Neural progenitor cell (in vitro differentiated cells): ENCODE measurements at places on chromosomes 4 and X. TPM values are rescaled to one million over a fixed set of nuclear protein-coding genes. Genes with fewer than 3 reads are reported as not detected.

DNA sequence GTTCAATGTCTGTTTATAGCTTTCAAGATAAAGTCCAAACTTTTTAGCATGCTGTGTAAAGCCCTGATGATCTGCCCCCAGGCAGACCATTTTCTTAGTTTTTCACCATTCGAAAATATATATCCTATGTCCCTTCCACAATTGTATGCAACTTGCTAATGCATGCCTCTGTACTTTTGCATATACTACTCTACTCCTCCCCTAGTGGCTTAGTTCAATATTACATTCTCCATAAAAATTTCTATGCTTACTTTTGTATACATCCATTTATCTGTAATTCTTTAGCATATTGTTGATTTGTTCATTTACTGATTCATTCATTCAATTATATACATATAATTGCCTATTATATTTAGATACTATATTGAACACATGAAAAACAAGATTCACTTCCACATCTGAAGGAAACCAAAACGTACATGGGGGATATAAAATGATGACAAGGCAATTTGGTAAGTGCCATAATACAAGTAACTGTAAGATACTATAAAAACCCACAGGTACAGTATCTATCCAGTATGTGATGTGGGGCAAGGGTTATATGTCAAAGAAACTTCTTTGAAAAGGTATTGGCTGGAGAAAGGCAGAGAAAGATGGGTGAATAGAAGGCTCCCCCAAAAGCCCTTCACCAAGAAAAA is 902.5 kb downstream of the FAM133A start:
- no peak for DNase-seq
- H3K36me3 ChIP-seq = no peaks in the 10 kb centered on the region
- no peaks in the 10 kb centered on the region for H3K4me1 ChIP-seq
- H3K27ac ChIP-seq = no peak overlapping the region
- H3K4me3 ChIP-seq = no peak overlapping the region

DNA sequence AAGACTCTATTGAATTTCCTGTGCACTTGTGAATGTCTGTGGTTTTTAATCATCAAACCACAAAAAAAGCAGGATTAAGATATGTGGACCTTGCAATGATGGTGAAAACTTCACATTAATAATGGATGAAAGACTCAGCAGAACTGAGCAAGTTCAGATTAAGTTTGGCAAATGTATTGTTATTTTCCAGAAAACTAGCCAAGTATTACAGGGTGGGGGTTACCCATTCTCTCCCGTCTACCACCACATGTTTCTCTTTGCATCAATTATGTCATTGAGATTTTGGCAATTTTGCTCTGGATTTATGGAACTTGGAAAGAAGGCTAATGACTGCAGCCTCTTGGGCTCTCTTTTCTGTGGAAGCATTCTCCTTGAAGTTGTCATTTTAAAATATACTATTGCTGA is 577.1 kb downstream of the ANKRD50 start:
- H3K36me3 ChIP-seq = no peaks in the 10 kb centered on the region
- no peaks in the 10 kb centered on the region for H3K27me3 ChIP-seq
- no peak overlapping the region for H3K4me3 ChIP-seq
- no peaks in the 10 kb centered on the region for H3K4me1 ChIP-seq
- no peak for DNase-seq
- no peak overlapping the region for H3K27ac ChIP-seq

Gene RHOXF2
- not detected in 2 replicates for total RNA-seq

Gene CASP3
- 46.1 and 69.8 TPM in 2 replicates for total RNA-seq

Gene SLC34A2
- 0.12 TPM in 1 of 2 replicates, not detected in the other for total RNA-seq

DNA sequence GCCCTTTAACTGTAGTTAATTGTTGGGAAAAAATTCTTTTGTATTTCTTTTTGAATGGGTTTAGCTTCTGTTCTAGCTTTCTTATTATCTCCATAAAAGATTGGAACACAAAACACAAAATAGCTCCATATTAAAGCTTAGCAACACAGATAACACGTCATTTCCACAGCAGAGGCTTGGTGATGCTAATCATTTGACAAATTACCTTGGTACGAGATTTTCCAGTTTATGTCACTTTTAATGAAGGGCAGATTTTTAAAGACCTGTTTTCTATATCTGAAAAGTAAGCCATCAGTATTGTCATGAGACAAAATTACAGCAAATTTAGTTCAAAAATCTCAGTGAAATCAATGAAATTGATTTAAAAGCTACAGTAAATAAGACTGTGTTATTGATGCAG is 27.4 kb downstream of the FAM149A start:
- H3K27ac ChIP-seq = no peak overlapping the region
- H3K4me1 ChIP-seq = peaks cover 28% of the 10 kb centered on the region
- H3K36me3 ChIP-seq = no peaks in the 10 kb centered on the region
- no peak overlapping the region for H3K4me3 ChIP-seq

- H3K4me3 ChIP-seq = no peak overlapping the region
- no peak overlapping the region for H3K27ac ChIP-seq
- peaks cover 25% of the 10 kb centered on the region for H3K4me1 ChIP-seq
- DNase-seq = no peak
- no peaks in the 10 kb centered on the region for H3K27me3 ChIP-seq
- H3K36me3 ChIP-seq = no peaks in the 10 kb centered on the region
Observed at GRCh38 chr4:40669504-40669903, 39.8 kb upstream of the RBM47 start.

DNA sequence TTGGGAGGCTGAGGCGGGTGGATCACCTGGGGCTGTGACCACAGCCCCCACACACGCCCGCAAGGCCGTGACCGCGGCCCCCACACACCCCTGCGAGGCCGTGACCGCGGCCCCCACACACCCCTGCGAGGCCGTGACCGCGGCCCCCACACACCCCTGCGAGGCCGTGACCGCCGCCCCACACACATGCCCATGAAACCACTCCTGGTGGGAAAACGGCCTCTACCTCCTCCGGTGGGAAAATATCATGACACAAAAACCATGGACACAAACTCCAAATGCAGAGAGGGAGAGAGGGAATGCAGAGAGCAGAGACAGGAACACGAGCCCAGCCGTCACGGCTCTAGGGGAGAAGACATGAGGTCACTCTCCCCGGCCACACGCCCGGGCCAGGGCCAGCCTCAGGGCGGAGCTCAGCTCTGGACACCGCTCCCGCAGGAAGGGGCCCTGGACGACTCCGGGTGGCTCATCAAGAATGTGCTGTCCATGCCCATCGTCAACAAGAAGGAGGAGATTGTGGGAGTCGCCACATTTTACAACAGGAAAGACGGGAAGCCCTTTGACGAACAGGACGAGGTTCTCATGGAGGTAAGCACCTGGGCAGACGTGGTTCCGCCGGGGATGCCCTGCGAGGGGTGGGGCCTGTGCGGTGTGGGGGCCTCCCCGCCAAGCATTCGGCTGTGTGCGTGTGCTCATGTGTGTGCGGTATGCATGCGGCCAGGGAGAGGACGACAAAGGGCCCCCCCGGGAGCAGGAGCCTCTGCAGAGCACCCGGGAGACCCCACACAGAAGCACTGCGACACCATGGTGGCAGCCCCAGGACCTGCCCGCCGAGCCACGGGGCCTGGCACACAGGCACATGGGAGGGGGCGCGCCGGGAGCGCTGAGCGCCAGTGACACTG is 17.4 kb downstream of the ATP5ME start:
- no peaks in the 10 kb centered on the region for H3K36me3 ChIP-seq
- H3K27me3 ChIP-seq = no peaks in the 10 kb centered on the region
- H3K4me3 ChIP-seq = no peak overlapping the region
- peak; percentile 2 for DNase-seq
- H3K4me1 ChIP-seq = no peaks in the 10 kb centered on the region

Gene TMPRSS11B
- total RNA-seq = not detected in 2 replicates

Gene SHROOM3
- total RNA-seq = 36.6 and 52.7 TPM in 2 replicates

Gene SHROOM2
- total RNA-seq = 9.1 and 11.8 TPM in 2 replicates

Gene P2RY4
- 0.28 TPM in 1 of 2 replicates, not detected in the other for total RNA-seq

Gene HSFX1
- 0.06 and 0.59 TPM in 2 replicates for total RNA-seq

DNA sequence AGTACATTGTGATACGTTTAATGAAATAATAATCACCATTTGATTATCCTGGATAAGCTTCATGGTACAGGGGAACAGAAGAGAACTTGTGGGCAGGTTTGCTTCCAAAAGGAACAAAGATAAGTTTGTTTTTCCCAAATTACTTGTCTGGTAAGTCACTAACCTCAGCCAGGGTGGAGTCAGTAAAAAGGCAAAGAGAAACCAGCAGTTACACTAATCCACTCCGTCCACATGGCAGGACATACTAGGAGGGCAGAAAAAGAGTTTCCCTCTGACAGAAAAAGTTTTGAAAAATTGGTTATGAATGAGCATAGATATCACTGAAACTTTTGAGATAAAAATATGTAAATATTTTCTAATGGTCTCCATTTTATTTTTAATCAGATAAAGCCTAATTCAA is 285.9 kb downstream of the IL15 start:
- H3K27ac ChIP-seq = no peak overlapping the region
- no peaks in the 10 kb centered on the region for H3K36me3 ChIP-seq
- H3K4me1 ChIP-seq = no peaks in the 10 kb centered on the region
- no peak for DNase-seq
- no peak overlapping the region for H3K4me3 ChIP-seq
- H3K27me3 ChIP-seq = no peaks in the 10 kb centered on the region

GRCh38 chr4:72109959-72110497 is 78.2 kb downstream of the NPFFR2 start:
- H3K4me1 ChIP-seq = no peaks in the 10 kb centered on the region
- H3K27me3 ChIP-seq = no peaks in the 10 kb centered on the region
- H3K4me3 ChIP-seq = no peak overlapping the region
- no peak for DNase-seq
- H3K27ac ChIP-seq = no peak overlapping the region
- no peaks in the 10 kb centered on the region for H3K36me3 ChIP-seq

Gene BEX3
- 344 and 392 TPM in 2 replicates for total RNA-seq

DNA sequence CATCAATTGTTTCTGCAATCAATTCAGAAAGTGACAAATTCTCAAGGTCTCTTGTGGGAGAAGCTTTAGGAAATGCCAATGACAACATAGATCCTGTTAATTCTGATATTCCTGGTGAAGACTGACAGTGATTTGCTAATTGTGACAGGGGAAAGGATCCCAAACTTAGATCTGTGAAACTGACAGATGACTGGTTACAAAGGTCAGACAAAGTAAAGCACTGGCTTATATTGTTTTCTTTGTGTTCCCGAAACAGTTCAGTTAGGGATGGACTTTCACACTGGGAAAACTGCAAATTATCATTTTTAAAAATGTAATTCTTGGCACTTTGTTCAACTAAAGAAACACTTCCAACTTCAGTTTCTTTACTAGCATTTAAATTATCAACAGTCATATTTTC is 30.1 kb downstream of the NAT8L start:
- no peak overlapping the region for H3K4me3 ChIP-seq
- no peak for DNase-seq
- H3K27me3 ChIP-seq = peaks cover 12% of the 10 kb centered on the region
- no peak overlapping the region for H3K27ac ChIP-seq
- peaks cover 4% of the 10 kb centered on the region for H3K4me1 ChIP-seq

DNA sequence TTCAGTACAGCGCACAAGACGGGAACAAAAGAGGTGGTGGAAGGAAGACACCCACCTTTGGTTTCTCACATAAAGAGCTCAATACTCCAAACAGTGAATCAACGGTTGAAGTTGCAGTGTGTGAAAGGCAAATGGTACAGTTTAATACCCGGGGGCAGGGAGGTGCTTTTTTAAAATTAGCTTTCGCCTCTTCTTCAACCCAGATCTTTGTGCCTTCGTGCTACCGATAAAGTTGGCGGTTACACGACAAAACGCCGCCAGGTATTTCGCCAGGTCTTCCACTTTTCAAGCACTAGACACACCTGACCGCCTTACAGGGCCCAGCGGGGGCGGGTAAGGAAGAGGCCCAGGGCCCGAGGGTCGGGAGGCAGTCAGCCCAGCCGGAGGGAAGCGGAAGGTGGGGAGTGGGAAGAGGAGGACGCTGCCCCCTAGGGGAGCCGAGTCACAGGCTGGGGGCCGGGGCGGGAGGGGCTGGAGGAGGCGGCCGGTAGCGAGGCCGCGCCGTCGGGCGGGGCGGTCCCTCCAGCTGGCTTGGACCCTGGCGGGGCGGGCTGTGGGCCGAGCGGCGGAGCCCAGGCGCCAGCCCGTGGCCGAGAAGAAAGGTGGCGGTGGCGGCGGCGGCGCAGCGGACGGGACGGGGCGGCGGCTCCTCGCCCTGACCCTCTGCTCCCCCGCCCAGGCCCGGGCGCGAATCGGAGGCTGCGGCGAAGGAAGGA is 16.0 kb downstream of the UTP3 start:
- no peaks in the 10 kb centered on the region for H3K36me3 ChIP-seq
- peaks cover 21% of the 10 kb centered on the region for H3K4me1 ChIP-seq
- no peaks in the 10 kb centered on the region for H3K27me3 ChIP-seq
- H3K4me3 ChIP-seq = peak overlapping the region; percentile 82
- peak overlapping the region; percentile 91 for H3K27ac ChIP-seq

- no peak for DNase-seq
- no peaks in the 10 kb centered on the region for H3K4me1 ChIP-seq
- H3K4me3 ChIP-seq = no peak overlapping the region
- no peaks in the 10 kb centered on the region for H3K27me3 ChIP-seq
- no peaks in the 10 kb centered on the region for H3K36me3 ChIP-seq
Observed at GRCh38 chr4:94827481-94828110, 69.8 kb downstream of the BMPR1B start.

GRCh38 chr4:168928875-168929274 is 81.2 kb downstream of the CBR4 start:
- H3K27ac ChIP-seq = peak overlapping the region; percentile 69
- H3K4me1 ChIP-seq = peaks cover 7% of the 10 kb centered on the region
- H3K36me3 ChIP-seq = peaks cover 42% of the 10 kb centered on the region
- H3K27me3 ChIP-seq = no peaks in the 10 kb centered on the region
- no peak overlapping the region for H3K4me3 ChIP-seq

DNA sequence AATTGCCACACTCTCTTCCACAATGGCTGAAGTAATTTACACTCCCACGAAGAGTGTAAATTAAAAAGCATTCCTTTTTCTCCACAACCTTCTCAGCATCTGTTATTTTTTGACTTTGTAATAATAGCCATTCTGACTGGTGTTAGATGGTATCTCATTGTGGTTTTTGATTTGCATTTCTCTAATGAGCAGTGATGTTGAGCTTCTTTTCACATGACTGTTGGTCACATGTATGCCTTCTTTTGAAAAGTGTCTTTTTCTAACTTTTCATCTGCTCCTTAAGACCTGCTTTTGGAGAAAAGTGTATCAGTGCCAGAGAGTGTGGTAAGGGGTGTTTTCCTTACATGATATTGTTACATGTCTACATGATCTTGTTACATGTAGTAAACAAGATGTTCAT is 25.7 kb downstream of the GUCY1A1 start:
- H3K4me1 ChIP-seq = no peaks in the 10 kb centered on the region
- H3K4me3 ChIP-seq = no peak overlapping the region
- H3K27me3 ChIP-seq = no peaks in the 10 kb centered on the region
- no peaks in the 10 kb centered on the region for H3K36me3 ChIP-seq

Gene DDIT4L
- 26.9 and 45.9 TPM in 2 replicates for total RNA-seq

- H3K36me3 ChIP-seq = no peaks in the 10 kb centered on the region
- DNase-seq = no peak
- no peaks in the 10 kb centered on the region for H3K27me3 ChIP-seq
- H3K4me1 ChIP-seq = no peaks in the 10 kb centered on the region
- no peak overlapping the region for H3K27ac ChIP-seq
Observed at GRCh38 chr4:74018771-74019170, 19.7 kb downstream of the CXCL3 start.
